ENCODE measurements at places on chromosomes 7 and 10. TPM values are rescaled to one million over a fixed set of nuclear protein-coding genes. Genes with fewer than 3 reads are reported as not detected.

The ELFN1 gene
- 2.1 TPM for total RNA-seq

The PIP gene
- total RNA-seq = not detected

The MACC1 gene
- total RNA-seq = 0.92 TPM

The TECTB gene
- total RNA-seq = 0.09 TPM

The ASB15 gene
- total RNA-seq = not detected
